ENCODE measurements at places on chromosomes 11 and 22. TPM values are rescaled to one million over a fixed set of nuclear protein-coding genes. Genes with fewer than 3 reads are reported as not detected.
A peak's percentile ranks its signal among the peaks of the same experiment; 100 is the strongest.

GRCh38 chr11:6746086-6746618 is 25.6 kb downstream of the OR2AG2 start:
- DNase-seq = peak; percentile 86

GRCh38 chr11:10680956-10681487 is 12.5 kb downstream of the IRAG1 start:
- DNase-seq = no peak

- DNase-seq = no peak
Measured at GRCh38 chr11:135015966-135016365, 603.9 kb upstream of the B3GAT1 start.

DNA sequence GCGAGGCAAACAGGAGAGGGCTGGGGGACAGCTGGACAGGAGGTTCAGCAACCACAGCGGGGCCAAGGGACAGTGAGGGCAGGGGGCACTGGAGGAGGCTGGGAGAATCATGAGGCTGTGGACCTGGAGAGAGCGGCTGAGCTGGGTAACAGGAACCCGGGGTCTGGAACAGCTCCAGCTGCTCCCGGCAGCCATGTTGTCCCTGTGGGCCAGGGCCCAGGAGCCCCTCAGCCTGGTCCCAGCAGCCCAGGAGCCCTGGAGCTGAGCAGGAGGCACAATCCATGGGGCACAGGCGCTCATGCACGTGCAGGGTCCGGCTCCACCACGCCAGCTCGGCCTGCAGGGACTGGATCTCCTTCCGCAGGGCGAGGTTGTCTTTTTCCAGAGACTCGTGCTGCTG is 7.4 kb downstream of the BATF2 start:
- DNase-seq = no peak

DNA sequence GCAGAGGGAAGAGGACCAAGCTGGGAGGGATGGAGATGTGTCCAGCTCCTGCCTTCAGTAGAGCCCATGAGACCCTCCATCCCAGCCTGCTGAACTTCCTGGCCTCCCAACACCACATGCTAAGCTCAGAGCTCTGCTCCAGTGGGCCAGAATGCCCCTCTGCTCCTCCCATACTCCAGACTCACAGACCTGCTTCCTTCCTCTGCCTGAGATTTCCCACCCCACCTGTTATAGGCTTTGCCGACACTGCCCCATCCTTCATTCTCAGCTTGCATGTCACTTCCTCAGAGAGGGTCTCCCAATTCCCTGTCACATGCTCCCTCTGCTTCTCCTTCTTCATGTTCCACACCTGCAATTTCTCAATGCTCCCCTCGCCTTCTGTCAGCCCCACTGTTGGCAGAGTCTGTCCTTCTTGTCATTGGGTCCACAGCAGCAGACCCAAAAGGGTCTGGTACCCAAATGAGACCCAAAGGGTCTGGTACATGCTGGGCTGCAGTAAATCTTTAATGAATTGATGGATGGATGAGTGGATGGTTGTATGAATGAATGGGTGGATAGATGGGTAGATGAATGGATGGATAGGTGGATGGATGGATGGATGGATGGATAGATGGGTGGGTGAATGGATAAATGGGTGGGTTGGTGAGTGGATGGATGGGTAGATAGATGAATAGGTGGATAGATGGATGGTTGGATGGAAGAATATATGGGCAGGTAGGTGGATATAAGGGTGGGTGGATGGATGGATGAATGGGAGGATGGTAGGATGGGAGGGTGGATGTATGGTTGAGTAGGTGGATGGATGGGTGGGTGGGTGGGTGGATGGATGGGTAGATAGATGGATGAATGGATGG is 105.3 kb upstream of the FGF3 start:
- DNase-seq = no peak

DNA sequence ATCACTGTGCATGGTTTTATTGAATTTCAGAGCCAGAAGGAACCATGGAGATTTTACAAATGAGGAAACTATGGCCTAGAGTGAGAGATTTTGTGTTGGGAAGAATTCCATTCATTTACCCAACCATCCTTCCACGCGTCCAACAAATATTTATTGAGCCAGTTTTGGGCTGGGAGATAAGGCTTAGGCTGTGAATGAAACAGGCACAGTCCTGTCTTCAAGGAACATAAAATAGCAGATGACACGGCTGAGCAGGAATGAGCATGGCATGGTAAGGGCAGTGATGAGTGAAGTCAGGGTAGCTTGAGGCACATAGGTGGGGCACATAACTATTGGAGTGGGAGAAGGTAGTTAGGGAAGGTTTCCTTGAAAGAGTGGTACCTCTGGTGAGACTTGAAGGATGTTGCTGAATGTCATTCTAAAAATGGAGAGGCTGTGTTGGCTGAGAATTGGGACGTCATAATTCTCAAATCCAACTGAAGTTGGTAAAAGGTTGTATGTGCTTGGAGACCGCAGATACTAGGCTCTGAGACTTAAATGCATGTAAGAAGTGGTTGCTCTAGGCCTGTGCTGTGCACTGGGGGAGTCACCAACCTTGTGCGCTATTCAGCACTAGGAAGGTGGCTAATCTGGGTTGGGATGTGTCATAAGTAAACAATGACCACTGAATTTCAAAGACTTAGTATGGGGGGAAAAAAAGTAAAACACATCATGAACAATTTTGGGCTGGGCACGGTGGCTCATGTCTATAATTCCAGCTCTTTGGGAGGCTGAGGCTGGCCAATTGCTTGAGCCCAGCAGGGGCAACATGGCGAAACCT is 51.9 kb downstream of the TEAD1 start:
- DNase-seq = no peak

Gene INS
- not detected for total RNA-seq
